ENCODE measurements at places on chromosomes 7 and 10. TPM values are rescaled to one million over a fixed set of nuclear protein-coding genes. Genes with fewer than 3 reads are reported as not detected.

Gene BHLHA15
- total RNA-seq = not detected

Gene VGF
- 0.16 TPM for total RNA-seq

GRCh38 chr10:105872665-105873064, 1231.6 kb downstream of the SORCS3 start:
- H3K27me3 ChIP-seq = no peaks in the 10 kb centered on the region
- H3K4me1 ChIP-seq = no peaks in the 10 kb centered on the region
- H3K36me3 ChIP-seq = no peaks in the 10 kb centered on the region
- H3K27ac ChIP-seq = no peak overlapping the region

- no peak overlapping the region for H3K4me3 ChIP-seq
- no peak overlapping the region for H3K27ac ChIP-seq
- no peaks in the 10 kb centered on the region for H3K27me3 ChIP-seq
- no peak for DNase-seq
- peaks cover 5% of the 10 kb centered on the region for H3K4me1 ChIP-seq
These were observed 171.9 kb downstream of the USP6NL start for GRCh38 chr10:11439523-11440053.
